ENCODE measurements at places on chromosomes 2 and 18. TPM values are rescaled to one million over a fixed set of nuclear protein-coding genes. Genes with fewer than 3 reads are reported as not detected.

ZEB2 gene
- 246 TPM for total RNA-seq

DNA sequence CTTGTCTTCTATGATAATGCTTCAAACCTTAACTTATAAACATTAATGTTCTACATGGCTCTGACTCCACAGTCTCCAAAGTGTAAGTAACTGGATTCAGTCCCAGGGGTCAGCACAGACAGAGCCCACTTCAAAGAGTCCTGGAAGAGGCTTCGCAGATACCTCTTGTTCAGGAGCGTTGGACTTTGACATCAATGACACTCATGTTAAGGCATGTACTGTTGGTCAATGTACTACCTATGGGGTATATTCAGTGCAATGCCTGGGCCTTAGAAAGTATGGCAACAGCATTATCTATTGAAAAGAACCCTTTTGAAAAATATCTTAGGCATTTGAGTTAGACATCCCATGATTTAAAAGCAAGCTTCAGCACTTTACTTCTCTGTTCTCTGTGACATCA is 143.1 kb downstream of the GRB14 start:
- no peak for DNase-seq

SLC9A2 gene
- not detected for total RNA-seq

DNA sequence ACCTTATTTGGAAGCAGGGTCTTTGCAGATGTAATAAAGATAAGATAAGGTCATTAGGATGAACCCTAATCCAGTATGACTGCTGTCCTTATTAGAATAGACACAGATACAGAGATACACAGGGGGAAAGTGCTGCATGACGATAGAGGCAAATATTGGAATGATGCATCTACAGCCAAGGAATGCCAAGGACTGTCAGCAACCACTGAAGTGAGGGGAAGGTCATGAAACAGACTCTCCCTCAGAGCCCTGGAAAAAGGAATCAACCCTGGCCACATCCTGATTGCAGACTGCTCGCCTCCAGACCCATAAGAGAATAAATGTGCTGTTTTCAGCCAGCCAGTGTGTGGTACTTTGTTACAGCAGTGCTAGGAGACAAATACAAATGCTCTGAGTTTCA is 14.8 kb downstream of the TMEM237 start:
- no peak for DNase-seq

DNA sequence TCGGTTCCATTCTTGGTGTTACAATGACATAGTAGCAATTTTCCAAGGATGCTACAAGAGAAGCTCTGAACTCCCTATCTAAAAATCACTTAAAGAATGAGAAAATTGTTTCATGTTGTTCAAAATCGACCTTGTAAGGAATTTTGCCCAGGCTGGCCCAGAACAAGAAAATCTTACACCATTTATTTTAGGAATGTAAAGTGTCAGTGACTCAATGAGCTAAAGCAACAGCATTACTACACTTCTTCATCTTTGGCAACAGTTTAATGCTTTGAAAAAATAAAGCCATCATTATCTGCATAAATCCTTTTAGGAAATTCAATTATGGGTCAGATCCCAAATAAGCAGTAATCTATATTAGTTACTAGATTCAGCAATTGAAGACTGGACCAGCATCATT is 38.6 kb downstream of the SLC25A12 start:
- no peak for DNase-seq

DNA sequence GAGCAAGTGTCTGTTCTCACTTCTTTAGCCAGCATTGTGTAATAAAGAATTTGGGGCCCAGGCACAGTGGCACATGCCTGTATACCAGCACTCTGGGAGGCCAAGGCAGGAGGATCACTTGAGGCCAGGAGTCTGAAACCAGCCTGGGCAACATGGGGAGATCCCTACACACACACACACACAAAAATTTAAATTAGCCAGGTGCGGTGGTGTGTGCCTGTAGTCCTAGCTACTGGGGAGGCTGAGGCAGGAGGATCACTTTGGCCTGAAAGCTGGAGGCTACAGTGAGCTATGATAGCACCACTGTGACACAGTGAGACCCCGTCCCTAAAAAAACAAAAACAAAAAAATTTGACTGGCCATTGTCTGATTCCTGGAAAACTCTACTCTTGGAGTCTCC is 8.3 kb downstream of the REV1 start:
- no peak for DNase-seq

RUFY4 gene
- total RNA-seq = not detected

- no peak for DNase-seq
Observed at GRCh38 chr2:27065128-27065527, 6.3 kb downstream of the OST4 start.

DNA sequence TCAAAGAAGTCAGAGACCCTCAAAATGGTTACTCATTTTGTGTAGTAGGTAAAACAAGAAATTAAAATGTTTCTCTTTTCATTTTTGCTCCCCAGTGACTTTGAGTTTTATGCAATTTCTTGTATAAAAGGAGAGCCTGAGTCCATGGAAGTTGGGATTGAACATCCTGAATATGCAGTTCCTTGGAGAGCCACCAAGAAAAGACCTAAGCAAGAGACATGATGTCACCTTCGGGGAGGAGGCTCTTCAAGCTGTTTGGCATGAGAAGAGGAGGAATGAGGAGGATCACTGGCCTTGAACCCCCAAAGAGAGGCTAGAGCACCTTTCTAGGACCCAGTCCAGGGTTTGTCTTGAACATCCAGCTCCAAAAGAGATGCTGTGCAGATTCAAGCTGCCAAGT is 83.5 kb upstream of the STPG4 start:
- no peak for DNase-seq

IL1A gene
- total RNA-seq = not detected
